ENCODE measurements at places on chromosomes 7 and 10.

- DNase-seq = no peak
Measured at GRCh38 chr10:45075216-45075615, 74.5 kb downstream of the ZNF22 start.

- no peak for DNase-seq
Measured at GRCh38 chr7:47358357-47358756, 223.6 kb downstream of the TNS3 start.

- DNase-seq = no peak
Measured at GRCh38 chr7:20776942-20777341, 9.7 kb downstream of the SP8 start.

DNA sequence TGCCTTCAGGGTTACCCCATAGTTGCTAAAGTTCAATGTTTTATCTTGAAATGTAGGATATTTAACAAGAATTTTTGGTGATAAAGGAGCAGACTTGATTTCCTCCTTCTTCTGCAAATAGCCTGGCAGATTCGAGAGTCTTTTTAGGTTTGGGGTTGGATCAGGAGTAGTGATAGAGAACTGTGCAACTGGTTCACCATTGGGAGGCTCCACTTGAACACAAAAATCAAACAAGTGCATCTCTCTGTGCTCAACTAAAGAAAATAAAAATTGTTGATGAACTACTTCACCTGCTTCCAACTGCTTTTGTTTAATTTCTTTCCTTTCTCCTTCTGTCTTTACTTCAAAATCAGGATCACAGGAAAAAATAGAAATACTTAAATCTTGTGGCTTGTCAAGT lies 58.5 kb downstream of the MACC1 start:
- DNase-seq = peak; percentile 21

GRCh38 chr10:4810092-4810491 lies 15.9 kb upstream of the AKR1E2 start:
- DNase-seq = peak; percentile 9

GRCh38 chr7:49787980-49788379 lies 14.5 kb downstream of the VWC2 start:
- no peak for DNase-seq
